GM12892 (cell line): ENCODE measurements at places on chromosomes 12 and 14.

GRCh38 chr12:112716099-112717093 is 75.2 kb upstream of the RPH3A start:
- no peak for DNase-seq

DNA sequence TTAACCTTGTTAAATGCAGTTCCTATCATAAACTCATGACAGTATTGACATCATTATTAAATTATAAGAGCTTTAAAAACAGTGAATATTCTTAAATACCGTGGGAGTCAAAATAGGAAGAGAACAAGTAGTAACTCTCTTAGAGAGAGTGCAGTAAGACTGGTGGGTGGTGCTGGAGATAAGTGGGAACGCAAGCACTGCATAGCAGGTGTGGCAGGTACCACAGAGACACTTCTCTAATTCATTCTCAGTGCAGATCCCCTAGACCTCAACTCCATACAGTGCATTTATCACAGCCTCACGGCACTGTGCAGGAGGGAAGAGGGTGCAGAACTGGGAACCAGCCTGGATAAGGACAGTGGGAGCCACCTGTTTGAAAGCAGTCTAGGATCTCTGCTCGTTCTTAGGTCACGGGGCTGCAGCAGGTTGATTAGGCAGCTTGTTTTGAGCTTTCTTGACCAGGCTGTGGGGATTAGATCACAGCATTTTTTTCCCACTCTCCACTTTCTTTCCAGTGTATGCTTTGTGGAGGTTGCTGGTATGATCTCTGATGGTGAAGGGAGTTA is 165.6 kb downstream of the PRKCH start:
- no peak for DNase-seq

- DNase-seq, result no peak
Measured at GRCh38 chr14:39080886-39081285, 22.1 kb downstream of the SEC23A start.

DNA sequence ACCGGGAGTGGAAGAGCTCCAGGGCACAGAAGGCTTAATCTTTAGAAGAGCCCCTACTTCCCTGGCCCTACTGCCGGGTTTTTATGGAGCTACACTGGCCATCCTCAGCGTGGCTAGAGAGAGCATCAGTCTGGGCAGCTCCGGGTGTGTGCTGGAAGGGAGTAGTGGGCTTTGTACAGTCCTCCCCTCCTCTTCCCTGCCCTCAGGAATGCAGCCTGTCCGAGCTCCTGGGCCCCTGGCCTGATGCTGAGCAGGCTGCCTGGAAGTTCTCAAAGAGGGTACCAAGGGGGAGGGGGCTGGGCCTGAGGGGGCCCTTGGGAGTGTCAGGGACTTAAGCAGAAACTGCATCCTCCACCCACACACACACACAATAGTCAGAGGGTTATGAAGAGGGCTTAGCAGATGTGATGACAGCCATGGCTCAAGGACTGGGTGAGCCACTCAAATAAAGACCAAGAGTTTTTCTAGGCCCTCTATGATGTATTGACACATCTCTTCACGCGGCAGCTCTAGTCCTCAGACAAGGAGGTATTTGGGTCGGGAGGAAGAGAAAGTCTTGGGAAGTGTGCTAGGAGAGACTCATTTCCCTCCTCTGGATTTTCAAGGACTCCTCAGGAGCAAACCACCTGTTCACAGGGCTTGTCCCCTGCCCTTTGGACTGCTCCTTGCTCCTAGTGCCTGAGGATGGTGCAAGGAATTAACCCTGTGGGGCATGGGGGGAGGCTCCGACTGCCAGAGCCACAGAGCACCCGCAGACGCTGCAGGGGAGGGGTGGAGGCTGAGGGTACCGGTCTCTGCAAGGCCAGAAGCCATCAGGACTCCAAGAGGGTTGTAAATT is 16.5 kb upstream of the FIGNL2 start:
- no peak for DNase-seq

GRCh38 chr12:91511795-91512420 is 329.3 kb upstream of the DCN start:
- DNase-seq, result no peak

GRCh38 chr12:2422591-2422990 is 369.8 kb downstream of the CACNA1C start:
- DNase-seq, result no peak

DNA sequence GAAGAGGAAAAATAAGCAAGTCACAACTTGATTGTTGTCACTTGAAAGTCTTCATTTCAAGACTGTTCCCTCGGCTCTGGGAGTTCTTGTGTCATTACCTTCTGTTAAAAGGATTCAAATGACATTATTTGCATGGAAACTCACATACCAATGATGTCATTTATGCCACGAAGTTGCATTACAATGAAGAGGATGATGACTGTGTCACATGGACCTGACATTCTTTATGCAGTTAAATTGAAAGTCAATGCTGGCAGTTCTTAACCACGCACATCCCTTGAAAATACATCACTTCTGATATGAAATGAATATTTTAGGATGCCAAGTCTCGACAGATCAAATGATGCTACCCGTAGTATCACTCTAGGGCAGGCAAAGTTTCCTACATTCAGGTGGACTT is 1069.5 kb downstream of the VRK1 start:
- DNase-seq, result no peak

DNA sequence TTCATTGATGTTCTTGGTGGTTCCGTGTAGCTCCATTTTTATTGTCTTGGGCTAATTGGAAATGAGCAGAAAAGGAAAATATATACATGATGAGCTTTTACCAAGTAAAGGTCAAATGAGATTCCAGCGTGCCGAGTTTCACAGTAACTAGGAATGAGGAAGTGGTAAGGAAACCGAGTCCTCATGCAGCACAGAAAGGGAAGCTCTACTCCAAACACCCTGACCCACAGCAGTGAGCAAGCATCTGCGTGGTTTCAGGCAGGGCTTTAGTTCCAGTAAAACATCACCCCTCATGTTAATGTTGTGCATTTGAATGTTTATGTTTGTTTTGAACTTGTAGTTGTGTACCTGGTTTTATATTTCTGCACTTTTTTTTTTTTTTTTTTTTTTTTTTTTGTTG is 208.0 kb downstream of the SLC41A2 start:
- DNase-seq, result no peak

GRCh38 chr12:49330032-49330619 is 6.9 kb downstream of the C1QL4 start:
- DNase-seq, result no peak

- no peak for DNase-seq
Measured at GRCh38 chr14:37924622-37925021, 283.1 kb upstream of the SSTR1 start.

DNA sequence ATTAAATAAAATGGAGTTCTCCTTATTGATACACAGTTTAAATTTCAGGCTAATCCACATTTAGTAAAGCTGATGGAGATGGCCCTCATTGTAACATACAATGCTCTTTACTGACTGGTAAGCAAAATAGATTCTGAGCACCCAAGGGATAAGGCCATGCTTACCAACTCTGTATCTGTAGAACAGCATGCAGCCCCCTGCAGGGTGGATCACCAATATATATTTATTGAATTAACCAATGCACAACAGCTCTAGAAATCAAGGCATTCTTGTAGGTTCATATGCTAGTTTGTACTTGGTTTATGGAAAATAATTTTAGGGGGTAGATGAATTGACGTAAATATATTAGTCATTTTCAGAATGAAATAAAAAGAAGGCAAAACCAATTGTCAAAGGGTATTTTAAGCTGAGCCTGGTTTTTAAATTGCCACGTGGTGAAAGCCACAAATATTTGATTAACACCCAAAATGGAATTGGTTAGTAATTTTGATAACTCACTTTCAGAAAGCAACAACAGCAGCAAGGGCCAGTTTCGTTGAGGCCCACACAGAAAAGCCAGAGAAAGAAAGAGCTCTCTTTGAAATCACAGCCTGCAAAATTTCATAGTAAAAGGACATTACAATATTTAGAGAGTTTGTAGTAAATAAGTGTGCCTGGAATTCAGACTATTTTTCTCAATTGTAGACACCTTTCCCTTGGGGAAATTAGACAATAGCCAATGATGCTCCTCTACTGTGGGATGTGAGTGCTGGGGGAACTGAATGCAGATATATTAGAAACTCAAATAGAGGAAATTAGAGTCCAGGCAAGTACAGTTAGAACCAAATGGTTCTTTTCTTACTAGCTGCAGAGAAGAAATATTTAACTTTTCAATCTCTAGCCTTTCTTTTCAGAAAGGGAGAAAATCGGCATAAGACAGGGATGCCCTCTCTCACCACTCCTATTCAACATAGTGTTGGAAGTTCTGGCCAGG is 216.2 kb upstream of the ABCD2 start:
- no peak for DNase-seq

DNA sequence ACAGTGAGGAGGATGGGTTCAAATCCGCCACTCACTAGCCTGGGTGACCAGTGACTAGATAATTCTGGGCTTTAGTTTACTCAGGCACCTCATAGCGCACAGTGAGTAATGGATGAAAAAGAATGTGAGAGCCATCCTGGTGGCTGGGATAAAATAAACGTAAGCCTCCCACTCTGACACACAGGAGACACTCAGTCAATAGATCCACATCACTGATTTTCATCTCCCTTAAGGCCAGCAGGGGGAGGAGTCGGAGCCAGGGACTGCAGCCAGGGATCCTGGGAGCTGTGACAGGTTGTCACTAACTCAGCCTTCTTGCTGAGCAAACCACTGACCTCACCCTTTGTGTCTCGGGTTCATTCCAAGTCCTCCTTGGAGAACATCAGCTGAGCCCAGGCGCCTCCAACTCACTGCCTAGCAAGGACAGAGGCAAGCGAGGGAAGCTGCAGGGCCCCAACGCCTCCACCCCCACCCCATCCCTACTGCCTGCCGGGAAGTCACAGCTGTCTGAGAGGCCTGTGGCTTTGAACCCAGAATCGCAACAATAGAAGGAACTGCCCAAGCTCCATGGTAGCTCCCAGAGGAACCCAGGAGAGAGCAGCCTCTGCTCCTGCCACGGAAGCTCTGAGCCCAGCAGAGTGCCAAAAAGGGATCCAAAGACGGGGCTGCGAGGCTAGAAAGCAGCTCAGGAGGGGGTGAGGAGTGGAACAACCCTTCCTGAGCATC is 30.7 kb downstream of the PXN start:
- no peak for DNase-seq

- DNase-seq, result no peak
Measured at GRCh38 chr12:65902500-65902899, 78.2 kb downstream of the HMGA2 start.

DNA sequence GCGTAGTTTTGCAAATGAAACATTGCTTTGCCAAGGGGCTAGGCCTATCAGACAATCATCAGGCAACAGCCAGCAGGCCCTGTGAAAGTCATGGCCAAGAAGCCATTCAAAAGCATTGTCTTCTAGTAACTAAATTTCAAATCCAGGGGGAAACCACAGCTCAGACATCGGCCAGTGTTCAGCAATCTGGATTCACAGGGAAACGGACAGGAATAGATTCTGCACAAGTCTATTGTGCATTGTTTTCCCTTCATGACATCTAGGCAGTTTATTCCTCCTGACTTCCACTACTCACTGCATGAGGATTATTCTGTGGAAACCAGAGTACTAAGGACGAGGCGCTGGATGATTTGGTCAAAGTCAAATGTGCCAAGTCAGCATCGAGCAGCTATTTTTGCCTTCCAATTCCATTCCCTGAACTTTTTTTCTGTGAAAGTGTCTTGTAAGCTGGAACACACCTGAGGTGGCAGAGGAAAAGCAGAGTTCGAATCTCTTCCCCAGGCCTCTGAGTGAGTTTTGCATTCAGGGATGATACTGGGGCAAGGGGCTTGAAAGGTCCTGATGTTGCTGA is 75.4 kb downstream of the VCPKMT start:
- no peak for DNase-seq
